ENCODE measurements at places on chromosomes 4 and X. TPM values are rescaled to one million over a fixed set of nuclear protein-coding genes. Genes with fewer than 3 reads are reported as not detected.

GLRB gene
- 2.1 TPM for polyA plus RNA-seq

MGAT4D gene
- not detected for polyA plus RNA-seq

SSX1 gene
- not detected for polyA plus RNA-seq

MAGEA2B gene
- not detected for polyA plus RNA-seq

AKAP14 gene
- not detected for polyA plus RNA-seq

AMER1 gene
- 1.8 TPM for polyA plus RNA-seq

CT45A1 gene
- not detected for polyA plus RNA-seq

ARHGAP4 gene
- polyA plus RNA-seq = 9.9 TPM

Data from adipose tissue (tissue), 3 donors.